ENCODE measurements at places on chromosomes 5 and 9.

DNA sequence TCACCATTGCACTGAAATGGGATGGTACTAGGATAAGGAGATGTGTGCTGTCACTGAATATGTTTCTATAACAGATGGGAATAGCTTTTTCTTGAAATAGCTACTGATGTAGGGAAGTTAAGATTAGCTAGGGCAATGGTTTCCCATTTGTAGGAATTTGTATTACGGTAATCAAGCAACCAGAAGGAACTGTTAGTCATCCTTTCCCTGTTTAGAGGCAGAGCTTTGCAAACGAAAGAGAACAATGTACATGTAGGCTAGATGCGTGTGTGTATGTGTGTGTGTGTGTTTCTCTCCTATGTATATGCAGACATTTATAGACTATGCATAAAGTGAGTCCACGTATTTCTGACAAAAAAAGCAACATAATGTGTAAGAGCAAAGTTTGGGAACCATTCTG lies 171.9 kb upstream of the GRIA1 start:
- DNase-seq: no peak

- DNase-seq: no peak
Measured at GRCh38 chr9:133108794-133109641, 12.0 kb downstream of the RALGDS start.

GRCh38 chr9:127509261-127509954 lies 58.1 kb downstream of the LRSAM1 start:
- no peak for DNase-seq

GRCh38 chr5:73764586-73764985 lies 138.6 kb downstream of the ARHGEF28 start:
- DNase-seq: no peak

- DNase-seq: no peak
Measured at GRCh38 chr5:65262096-65262495, 219.6 kb downstream of the ADAMTS6 start.

DNA sequence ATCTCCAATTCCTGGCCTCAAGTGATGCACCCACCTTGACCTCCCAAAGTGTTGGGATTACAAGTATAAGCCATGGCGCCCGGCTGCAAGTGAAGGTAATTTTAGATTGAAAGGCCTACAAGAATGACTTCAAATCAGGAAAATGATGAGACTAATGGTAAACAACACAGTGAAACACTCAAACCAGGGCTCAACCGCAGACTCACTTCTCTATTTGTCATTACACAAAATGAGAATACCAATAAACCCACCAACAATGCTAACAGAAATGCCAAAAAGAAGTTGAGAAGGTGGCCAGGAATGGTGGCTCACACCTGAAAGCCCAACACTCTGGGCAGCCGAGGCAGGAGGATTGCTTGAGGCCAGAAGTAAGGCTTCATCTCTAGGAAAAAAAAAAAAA lies 92.1 kb downstream of the UBAP2 start:
- no peak for DNase-seq

DNA sequence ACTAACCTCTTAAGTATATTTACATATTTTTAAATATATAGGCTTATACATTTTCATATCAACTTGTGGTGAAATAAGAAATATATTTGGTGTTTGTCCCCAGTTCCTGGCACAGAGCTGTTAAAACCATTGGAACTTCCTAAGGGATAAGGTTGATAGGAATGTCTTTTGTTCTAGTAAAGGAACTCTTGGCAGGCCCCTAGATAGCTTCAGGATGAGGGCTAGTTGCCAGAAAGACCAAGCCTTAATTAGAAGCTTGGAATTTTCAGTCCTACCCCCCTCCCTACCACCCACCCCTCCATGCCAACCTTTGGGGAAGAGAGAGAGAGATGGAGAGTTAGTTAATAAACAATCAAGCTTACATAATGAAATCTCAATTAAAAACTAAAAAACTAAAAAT lies 638.6 kb upstream of the ACO1 start:
- DNase-seq: no peak

GRCh38 chr5:108818613-108819272 lies 71.0 kb downstream of the FER start:
- no peak for DNase-seq

DNA sequence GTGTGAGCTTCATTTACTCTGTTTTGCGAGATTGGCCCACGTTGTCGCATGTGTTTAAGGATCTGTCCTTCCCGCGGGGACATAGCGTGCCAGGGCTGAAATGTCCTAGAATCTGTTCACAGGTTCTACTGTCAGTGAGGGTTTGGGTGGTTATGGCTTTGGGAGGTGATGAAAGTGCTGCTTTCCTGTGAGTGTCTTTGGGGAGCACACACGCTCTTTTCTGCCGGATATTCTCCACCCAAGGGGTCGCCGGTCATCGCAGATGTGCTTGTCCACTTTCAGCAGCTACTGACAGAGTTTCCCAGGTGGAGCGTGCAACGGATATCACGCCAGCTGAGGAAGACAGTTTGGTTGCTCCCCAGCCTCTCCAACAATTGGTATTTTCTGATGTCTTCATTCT lies 32.1 kb downstream of the PROP1 start:
- DNase-seq: no peak

DNA sequence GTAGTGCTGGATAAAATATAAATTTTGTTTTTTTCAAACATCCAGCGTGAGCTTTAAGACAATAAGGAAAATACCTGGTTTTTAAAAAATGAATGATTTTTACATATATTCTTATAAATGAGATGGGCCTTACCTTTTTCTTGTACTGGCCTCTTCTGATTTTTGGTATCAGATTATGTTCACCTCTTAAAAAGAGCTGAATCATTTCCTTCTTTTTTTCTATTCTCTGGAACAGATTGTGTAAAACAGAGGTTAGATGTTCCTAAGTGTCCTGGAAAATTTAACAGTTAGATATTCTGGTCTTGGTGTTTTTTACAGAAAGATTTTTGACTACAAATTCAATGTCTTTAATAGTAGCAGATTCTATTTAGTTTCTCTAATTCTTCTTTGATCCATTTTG lies 74.6 kb downstream of the NDUFAF2 start:
- DNase-seq: no peak

DNA sequence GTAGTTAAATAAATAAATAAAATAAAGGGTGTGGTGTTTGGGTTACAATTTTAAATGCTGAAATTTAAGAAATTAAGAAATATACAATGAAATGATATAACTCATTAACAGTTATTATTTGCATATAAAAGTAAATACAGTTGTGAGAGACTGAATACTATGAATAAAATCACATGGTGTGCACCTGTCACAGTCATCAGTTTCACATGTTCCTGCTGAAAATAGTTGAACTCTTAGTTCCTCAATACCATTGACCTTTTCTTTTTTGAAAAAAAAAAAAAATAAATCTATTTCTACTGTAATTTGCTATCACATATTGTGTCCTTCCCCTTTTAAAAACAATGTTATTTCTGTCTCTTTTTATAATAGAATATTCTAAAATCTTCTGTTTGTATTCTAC lies 130.9 kb upstream of the CHD1 start:
- no peak for DNase-seq

DNA sequence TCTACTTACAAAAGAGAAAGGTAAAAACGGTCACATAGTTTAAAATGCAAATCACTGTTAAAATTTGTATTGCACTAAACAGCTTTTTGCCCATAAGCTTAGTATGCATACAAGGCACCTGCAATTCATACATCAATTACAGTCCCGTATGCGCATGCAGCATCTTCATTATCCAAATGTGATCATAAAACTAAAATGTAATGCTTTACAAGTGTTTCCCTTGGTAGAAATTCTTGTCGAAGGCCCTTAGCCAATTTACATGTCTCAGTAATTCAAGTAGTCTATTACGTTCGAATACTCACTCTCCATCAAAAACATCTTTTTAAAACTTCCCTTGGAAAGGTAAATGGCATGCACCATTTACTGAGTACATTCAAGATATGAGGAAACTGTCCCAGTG lies 32.6 kb downstream of the TRPM6 start:
- no peak for DNase-seq

DNA sequence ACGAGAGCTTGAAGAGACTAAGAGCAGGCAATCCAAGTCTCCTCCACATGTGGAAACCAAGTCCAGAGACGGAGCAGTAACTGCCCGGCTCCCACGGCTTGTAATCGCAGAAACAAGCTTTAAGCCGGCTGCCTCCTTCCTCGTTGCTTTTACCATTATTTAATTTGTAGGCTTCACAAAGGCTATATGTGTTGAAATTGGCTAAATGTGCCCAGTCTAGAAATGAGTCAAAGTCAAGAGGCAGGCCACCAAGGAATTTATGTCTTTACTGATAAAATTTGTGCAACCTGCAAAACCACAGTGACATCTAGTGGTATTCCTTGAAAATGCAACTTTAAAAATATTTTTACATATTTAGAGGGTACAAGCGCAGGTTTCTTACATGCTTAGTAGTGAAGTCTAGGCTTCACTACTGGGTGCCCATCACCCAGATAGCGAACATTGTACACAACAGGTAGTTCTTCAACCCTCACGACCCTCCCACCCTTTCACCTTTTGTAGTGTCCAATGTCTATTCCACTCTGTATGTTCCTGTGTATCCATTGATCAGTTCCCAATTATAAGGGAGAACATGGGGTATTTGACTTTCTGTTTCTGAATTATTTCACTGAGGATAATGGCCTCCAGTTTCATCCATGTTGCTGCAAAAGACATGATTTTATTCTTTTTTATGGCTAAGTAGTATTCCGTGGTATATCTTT lies 33.5 kb upstream of the EBF1 start:
- DNase-seq: peak; percentile 45

DNA sequence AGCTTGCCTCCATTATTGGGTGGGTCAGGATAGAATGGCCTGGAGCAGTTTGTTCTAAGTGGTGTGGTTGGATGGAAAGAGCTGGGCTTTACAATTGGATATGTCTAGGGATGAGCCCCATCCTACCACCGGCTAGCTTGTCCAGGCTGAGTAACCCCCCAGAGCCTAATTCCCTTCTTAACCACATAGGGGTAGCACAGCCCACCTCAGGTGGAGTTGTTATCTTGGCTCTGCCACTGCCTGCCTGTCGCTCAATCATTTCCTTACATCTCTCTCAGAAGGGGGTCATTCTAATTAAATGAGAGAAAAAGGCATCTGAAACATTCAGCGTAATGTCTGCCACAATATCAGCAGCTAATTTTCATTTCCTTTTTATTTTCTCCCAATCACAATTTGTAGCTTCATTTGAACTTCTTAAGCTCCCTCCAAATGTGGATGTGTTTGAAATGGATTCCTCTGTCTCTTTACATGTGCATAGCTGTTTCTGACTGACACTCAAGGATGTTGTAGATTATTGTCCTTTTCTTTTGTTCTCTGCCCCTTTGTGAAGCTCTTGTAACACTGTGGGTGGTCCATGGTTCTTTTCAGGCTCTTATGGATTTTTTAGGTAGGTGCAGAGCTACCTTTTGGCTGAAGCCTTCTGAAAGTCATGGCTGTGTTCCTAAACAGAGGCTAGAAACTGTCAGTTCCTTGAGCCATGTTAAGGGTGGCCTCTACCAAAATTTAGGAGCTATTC lies 383.1 kb upstream of the KLF4 start:
- no peak for DNase-seq

GRCh38 chr5:169941542-169941941 lies 38.8 kb downstream of the INSYN2B start:
- no peak for DNase-seq

DNA sequence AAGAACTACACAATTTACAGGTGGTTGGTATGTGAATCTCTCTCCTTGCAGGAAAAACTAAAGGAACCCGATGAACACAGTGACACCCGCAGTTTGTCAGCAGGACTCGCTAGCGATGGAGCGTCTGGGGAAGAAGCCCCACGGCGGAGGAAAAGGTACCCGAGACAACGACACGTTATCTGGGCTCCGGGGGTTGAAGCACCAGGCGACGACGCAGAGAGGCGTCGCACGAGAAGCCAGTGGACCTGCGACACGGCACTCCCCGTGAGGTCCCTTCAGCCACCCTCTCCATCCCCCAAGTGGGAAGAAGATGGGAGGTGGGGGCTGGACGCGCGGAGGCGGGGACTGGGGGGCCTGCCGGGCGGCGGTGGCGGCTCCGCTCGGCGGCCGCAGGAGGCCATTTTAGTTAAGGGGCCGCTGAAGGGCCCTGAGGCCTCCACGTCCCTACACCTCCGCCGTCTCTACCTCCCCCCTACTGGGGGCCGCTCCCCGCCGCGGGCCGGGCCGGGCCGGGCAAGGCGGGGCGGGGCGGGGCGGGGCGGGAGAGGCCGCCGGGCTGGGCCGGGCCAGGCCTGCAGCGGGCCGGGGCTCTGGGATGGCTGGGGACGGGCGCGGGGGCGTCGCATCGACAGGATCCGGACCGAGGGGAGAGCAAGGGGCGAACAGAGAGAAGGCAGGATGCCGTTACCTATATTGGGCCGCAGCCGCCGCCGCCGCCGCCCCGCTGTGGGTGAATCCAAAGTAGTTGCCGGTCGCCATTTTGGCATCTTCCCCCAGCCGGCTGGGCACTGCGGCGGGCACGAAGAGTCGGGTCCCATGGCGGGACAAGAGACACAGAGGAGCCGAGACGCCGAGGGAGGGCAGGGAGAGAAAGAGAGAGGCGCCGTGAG lies 754 bp downstream of the ZFR start:
- no peak for DNase-seq

DNA sequence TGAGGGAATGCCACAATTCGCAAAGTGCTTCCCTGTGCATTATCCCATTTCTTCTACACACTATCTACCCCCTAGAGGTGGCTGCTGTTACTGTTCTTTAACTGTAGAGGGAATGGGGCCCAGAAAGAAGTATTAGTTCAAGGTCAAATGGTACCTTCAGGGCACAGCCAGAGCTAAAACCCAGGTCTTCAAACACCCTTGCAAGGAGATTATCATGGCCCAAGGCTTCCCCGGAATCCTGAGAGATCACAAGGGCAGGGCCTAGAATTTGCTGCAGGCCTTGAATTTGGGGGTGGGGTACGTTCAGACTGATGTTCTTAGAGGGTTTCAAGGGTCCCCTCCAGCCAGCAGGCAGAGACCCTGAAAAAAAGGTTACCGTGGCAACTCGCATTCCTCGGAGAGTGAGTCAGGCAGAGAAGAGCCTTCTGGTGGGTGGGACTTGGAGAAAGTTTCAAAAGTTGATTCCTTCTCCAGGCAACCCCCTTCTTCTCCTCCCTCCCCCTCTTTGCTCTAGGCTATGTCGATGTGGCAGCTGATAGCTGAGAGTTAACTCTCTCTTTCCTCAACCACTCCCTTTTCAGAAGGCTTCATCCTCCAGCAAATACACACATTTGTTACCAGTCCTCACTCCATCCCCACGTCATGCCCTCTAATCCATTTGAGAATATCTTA lies 1.9 kb downstream of the SPARC start:
- peak; percentile 14 for DNase-seq

DNA sequence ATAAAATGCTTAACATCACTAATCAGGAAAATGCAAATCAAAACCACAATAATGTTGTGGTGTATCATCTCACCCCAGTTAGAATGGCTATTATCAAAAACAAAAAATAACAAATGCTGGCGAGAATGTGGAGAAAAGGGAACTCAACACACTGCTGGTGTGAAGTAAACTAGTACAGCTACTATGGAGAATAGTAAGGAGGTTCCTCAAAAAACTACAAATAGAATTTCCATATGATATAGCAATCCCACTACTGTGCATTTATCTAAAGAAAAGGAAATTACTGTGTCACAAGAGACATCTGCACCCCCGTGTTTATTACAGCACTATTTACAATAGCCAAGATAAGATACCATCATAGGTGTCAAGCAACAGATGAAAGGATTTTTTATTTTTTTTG lies 214.5 kb upstream of the RASA1 start:
- DNase-seq: no peak

- DNase-seq: no peak
Measured at GRCh38 chr5:177508837-177509236, 789 bp downstream of the DOK3 start.
